ENCODE measurements at places on chromosomes 6 and 20.

DNA sequence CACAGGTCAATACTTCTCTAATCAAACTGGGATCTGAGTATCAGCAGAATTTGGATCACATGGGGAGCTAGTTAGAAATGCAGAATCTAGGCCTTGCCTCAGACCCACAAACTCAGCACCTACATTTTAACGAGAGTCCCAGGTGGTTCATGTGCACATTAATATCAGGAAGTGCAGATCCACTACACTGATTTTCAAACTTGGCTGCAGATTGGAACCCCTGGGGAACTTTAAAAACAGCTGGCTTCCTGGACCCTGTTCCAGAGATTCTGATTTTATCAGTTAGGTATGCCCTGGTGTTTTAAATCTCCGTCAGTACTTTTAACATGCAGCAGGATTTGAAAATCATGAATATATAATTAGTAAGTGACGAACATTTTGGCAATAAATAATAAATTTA is 1.9 kb upstream of the CST8 start:
- no peak for DNase-seq

GRCh38 chr20:54208548-54209176 is 775 bp downstream of the PFDN4 start:
- peak; percentile 23 for DNase-seq

- DNase-seq, result peak; percentile 92
These were observed 58.5 kb upstream of the CEP85L start for GRCh38 chr6:118709859-118710350.

- DNase-seq, result no peak
These were observed 108.7 kb upstream of the CNKSR3 start for GRCh38 chr6:154619146-154619545.

DNA sequence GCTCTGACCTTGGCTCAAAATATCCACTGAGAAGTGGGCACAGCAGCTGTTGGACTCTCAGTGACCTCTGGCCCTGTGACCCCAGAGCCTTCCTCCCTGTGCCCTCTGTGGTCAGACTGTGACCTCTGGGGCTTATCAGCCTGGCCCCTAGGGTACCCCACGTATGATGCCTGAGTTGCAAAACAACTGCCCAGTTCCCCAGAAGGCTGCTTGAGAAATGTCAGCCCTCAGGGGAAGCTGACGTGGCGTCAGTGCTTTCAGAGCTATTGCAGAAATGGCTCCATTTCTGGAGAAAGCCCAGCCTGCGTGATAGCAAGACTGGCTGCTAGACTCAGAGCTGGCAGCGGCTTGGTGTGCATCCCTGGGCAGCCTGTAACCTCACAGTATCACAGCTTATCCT is 31.5 kb upstream of the TGM2 start:
- DNase-seq, result peak; percentile 17

DNA sequence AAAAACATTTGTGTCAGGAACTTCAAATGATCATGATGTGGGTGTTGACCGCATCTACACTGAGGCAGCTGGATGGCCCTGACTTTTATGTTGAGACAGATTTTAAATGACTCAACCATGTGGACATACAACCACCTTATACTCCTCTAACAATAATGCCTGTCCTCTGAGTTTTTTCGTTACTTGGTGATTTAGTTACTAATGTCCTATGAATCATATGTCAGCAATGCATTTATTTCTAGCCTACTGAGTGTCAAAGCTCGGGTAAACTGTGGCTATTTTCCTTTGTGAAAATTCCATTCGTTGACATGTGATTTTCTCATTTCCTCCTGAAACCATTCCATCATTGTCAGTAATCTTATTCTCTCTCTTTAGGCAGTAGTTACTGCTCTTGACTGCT is 38.9 kb upstream of the NKX2-4 start:
- DNase-seq, result no peak

GRCh38 chr6:41191569-41191968 is 9.4 kb downstream of the TREML2 start:
- DNase-seq, result peak; percentile 61

- DNase-seq, result no peak
These were observed 13.5 kb upstream of the LRP11 start for GRCh38 chr6:149877659-149878058.

- no peak for DNase-seq
These were observed 20.6 kb downstream of the MANBAL start for GRCh38 chr20:37309936-37310590.
